Kidney capillary endothelial cell (primary cell): ENCODE measurements at places on chromosomes 1 and 21.

GRCh38 chr1:24491577-24492360, 10.9 kb upstream of the RCAN3 start:
- no peak for DNase-seq

DNA sequence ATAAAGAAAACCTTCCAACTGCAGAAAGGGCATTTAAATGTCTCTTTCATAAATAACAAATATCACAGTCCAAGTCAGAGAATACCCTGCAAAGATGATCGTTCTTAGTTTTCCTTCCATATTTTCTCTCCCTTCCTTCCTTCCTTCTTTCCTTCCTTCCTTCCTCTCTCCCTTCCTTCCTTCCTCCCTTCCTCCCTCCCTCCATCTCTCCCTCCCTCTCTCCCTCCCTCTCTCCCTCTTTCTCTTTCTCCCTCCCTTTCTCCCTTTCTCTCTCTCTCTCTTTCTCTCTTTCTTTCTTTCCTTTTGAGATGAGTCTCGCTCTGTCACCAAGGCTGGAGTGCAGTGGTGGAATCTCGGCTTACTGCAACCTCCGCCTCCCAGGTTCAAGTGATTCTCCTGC, 29.0 kb upstream of the SCAF4 start:
- DNase-seq, result no peak

- peak; percentile 3 for DNase-seq
Measured at GRCh38 chr1:169060919-169061639, 45.4 kb upstream of the ATP1B1 start.

DNA sequence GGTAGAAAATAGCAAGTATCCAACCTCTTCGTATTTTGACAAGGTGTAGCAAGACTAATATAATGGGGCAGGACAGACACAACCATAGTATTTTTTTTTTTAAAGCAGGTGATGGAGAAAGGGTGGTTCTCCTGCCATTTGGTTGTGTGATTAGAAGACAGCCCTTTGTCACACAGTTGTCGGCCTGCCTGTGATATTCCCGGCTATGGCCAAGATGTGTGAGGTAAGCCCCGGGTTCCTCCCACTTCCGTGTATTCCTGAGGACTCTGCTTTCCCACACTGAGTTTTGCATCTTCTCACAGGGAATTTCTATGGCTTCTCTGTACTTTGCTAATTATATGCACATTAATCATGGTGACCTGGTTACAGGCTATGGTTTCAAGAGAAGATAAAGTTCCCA, 35.9 kb downstream of the ZNF496 start:
- no peak for DNase-seq

DNA sequence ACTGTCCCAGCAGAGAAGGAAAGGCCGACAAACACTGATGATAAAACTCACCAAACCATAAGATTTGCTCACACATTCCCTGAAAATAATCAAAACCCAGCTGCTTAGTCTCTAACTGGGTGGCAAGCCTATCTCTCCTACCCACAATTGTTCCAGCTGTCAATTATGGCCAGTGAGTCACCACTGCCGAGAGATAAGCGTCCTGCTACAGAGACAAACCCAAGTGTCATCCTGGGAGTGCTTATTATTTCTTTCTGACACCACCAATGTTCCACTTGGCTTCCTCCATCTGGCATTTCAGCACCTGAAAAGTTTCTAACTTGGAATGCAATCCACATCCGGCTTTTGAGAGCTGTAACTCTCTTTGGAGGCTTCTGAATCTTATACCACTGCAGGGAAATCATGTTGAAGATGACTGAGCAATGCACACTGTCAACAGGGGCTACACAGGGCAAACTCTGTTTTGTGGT, 51.5 kb upstream of the VAV3 start:
- DNase-seq, result peak; percentile 41

- DNase-seq, result no peak
Measured at GRCh38 chr1:173318788-173319187, 111.7 kb upstream of the TNFSF4 start.

GRCh38 chr1:43885279-43885801, 48.3 kb upstream of the ARTN start:
- DNase-seq, result no peak

DNA sequence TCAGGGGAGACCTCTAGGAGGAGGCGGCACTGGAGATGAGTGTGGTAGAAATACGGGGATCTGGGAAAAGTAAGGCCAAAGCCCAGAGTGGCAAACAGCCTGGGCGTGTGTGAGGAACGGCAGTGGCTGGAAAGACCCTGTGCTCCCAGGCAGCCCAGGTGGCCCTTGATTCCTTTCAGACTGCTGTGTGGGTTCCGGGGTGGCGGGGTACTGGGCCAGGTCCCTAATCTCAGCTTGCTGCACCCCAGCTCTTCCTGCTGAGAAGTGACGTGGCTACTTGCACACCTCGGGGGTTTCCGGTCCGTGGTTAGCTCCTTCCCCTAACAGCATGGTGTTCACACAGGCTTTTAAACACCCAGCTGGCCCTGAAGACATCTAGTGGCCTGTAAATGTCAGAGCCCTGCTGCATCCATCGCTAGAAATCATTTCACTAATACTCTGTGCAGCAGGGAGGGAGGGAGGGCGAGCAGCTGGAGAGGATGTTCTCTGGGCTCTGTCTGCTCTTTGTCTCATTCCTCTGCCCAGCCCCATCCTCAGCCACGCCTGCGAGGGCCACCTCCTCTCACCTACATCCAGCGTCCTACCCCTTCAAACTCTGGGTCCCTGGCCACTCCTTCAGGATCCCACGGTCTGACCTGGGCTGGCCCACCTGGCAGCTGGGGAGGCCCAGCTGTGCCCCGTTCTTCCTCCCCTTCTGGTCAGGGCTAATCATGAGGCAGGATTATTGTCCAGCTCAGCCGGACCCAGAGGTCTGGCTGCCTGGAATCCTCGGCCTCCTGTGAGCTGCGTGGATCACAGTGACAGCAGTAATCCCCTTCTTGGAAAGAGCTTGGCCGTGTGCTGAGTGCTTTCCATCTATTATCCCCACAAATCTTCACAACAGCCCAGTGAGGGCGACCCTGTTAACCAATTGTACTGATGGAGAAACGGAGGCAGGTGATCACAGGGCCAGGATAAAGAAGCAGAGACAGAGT, 7.2 kb downstream of the ZDHHC18 start:
- no peak for DNase-seq

DNA sequence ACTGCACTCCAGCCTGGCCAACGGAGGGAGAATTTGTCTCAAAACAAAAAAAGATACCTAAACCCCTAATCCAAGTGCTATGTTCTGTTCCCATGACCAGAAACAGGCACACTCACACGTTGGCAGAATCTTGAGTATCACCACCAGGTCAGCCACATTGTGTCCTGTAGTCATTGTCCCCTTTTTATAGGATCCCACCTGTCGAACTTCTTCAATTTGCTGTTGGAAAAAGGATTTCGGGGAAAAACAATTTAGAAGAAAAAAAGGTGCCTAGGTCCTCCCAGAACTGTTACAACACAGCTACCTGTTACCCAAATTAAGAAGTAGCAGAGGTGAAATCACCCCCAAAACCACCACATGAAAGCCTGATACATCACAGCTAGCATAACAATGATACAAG, 3.4 kb downstream of the ILF2 start:
- no peak for DNase-seq

GRCh38 chr1:22611530-22611947, 24.9 kb upstream of the C1QA start:
- peak; percentile 43 for DNase-seq

DNA sequence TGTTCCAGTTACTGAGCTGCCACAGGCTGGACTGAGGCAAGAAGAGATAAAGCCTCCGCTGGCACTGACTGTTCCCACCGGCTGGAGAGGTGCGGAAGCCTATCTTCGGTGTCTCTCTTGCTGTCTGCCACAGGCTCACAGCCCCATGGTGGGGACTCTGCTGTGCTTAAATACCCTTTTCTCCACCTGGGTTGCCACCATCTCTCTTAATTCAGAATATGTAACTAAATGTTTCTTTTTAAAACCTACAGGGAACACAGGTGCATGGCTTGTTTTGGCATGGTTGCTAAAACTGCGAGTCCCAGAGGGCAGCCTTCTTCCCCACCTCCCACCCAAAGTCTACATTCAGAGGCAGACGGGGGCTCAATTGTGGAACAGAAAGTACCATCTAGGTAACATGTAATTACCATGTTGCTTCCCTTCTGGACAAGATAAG, 8.1 kb upstream of the LBR start:
- DNase-seq, result no peak

GRCh38 chr21:15224346-15225086, 159.7 kb upstream of the NRIP1 start:
- DNase-seq, result no peak

- peak; percentile 82 for DNase-seq
Measured at GRCh38 chr1:26275580-26276431, 4.1 kb upstream of the SH3BGRL3 start.

- no peak for DNase-seq
Measured at GRCh38 chr1:203252678-203253077, 23.2 kb upstream of the CHIT1 start.

- DNase-seq, result no peak
Measured at GRCh38 chr1:184048561-184049240, 2.8 kb upstream of the TSEN15 start.

- no peak for DNase-seq
Measured at GRCh38 chr1:189237008-189237407, 1240.7 kb downstream of the BRINP3 start.
